Activated naive CD4-positive, alpha-beta T cell treated with anti-CD3 and anti-CD28 coated beads, Interleukin-2, amount 10 ng/mL, durations not matched to agents 5 hours and 36 hours (primary cell): ENCODE measurements at places on chromosomes 6 and 20. TPM values are rescaled to one million over a fixed set of nuclear protein-coding genes. Genes with fewer than 3 reads are reported as not detected.

Gene PROKR2
- not detected for total RNA-seq

Gene MUC21
- not detected for total RNA-seq

Gene STMN3
- 49.7 TPM for total RNA-seq

Gene ECT2L
- not detected for total RNA-seq

Gene C6orf15
- total RNA-seq = not detected

Gene BPIFB4
- not detected for total RNA-seq

Gene VNN1
- total RNA-seq = not detected

Gene C20orf202
- not detected for total RNA-seq

Gene LY6G6D
- total RNA-seq = not detected

Gene PARD6B
- total RNA-seq = 5.4 TPM

Gene RARS2
- 24.9 TPM for total RNA-seq

Gene TRIM26
- total RNA-seq = 61.4 TPM

Gene ROS1
- not detected for total RNA-seq

Gene TUBB
- 1,002 TPM for total RNA-seq

Gene DDR1
- total RNA-seq = 7.0 TPM

Gene DEFB113
- total RNA-seq = not detected

Gene CGA
- total RNA-seq = not detected

Gene TUBB1
- total RNA-seq = not detected

Gene MEI4
- total RNA-seq = not detected

Gene SIRPB1
- total RNA-seq = 7.4 TPM

Gene OPRL1
- total RNA-seq = 1.9 TPM

Gene ZNF165
- 1.1 TPM for total RNA-seq

Gene FILIP1
- not detected for total RNA-seq

Gene SLC4A11
- total RNA-seq = 1.7 TPM

Gene SEMG1
- not detected for total RNA-seq

Gene HCRTR2
- not detected for total RNA-seq

Gene FAM83B
- not detected for total RNA-seq

Gene RGS17
- total RNA-seq = not detected

Gene TRIM15
- not detected for total RNA-seq

Gene C6orf141
- 0.46 TPM for total RNA-seq

Gene ATP9A
- total RNA-seq = 0.20 TPM

Gene KHDC1L
- total RNA-seq = not detected

Gene C20orf141
- not detected for total RNA-seq

Gene GTSF1L
- not detected for total RNA-seq

Gene PRND
- not detected for total RNA-seq

Gene EPHA7
- total RNA-seq = not detected

Gene PLN
- not detected for total RNA-seq

Gene AVP
- total RNA-seq = not detected

Gene TBXT
- not detected for total RNA-seq

Gene SEC23B
- total RNA-seq = 68.1 TPM

Gene MAD2L1BP
- total RNA-seq = 35.6 TPM

Gene WASF1
- total RNA-seq = 0.72 TPM

Gene ADGRG6
- total RNA-seq = 0.29 TPM

Gene OR12D3
- not detected for total RNA-seq

Gene SLC17A4
- not detected for total RNA-seq

Gene BMP2
- total RNA-seq = not detected

Gene GPX5
- total RNA-seq = not detected
